H1 (cell line): ENCODE measurements at places on chromosomes 7 and 10. TPM values are rescaled to one million over a fixed set of nuclear protein-coding genes. Genes with fewer than 3 reads are reported as not detected.

GRCh38 chr7:108697254-108697653 is 127.6 kb downstream of the DNAJB9 start:
- no peak for DNase-seq

DNA sequence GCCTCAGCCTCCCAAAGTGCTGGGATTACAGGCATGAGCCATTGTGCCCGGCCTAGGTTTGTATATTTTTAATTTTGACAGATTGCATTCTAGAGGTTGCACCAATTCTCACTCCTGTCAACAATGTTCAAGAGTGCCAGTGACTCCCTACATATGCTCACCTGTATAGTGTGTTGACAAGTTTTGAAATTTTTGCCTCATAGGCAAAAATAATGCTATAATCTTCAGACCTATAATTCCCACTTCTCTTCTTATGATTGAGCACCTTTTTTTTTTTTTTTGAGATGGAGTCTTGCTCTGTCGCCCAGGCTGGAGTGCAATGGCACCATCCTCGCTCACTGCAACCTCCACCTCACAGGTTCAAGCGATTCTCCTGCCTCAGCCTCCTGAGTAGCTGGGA is 139.7 kb downstream of the EVX1 start:
- DNase-seq = no peak

DNA sequence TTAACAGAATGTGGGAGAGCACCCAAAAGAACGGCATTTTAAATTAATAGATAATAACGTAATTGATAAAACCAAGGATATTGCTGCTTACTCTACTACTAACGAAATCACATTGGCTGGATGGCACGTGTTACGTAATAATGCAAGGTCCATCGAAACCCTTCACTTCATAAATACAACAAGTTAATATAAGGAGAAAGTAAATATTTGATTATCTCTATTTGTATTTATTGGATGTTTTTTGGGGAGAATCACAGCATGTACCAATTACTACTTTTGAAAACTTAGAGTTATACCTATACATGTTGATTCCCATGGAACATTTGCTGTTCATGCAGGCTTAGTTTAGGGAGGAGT is 1.6 kb downstream of the PRKG1 start:
- no peak for DNase-seq

GRCh38 chr10:117936141-117936540 is 110.6 kb downstream of the RAB11FIP2 start:
- DNase-seq = no peak

DNA sequence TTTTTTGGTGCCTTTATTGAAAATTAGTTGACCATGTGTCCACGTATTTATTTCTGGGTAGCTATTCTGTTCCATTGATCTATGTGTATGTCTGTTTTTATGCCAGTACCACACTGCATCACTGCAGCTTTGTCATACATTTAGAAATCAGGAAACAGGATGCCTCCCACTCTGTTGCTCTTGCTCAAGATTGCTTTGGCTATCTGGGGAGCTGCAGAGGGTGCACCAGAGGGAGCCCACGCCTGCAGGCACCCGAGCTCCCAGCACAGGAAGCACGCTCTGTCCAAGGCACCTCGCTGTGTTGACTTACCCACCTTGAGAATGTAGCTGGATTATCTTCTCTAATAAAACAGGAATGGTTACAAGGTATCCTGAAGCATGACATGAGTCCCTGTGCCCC is 301.7 kb downstream of the TCERG1L start:
- DNase-seq = no peak

DNA sequence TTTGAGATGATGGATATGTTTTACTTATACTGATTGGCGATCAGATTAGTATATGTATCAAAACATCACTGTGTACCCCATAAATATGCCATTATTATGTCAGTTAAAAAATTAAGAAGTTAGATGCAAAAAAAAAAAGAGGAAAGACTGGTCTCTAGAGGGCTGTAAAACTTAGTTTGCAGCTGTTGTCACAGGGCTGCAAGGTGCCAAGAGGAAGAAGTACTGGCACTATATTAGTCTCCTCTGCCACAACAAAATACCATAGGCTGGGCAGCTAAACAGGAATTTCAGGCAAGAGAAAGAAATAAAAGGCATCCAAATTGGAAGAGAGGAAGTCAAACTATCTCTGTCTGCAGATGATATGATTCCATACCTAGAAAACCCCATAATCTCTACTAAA is 177.8 kb upstream of the PLPP4 start:
- DNase-seq = no peak

DNA sequence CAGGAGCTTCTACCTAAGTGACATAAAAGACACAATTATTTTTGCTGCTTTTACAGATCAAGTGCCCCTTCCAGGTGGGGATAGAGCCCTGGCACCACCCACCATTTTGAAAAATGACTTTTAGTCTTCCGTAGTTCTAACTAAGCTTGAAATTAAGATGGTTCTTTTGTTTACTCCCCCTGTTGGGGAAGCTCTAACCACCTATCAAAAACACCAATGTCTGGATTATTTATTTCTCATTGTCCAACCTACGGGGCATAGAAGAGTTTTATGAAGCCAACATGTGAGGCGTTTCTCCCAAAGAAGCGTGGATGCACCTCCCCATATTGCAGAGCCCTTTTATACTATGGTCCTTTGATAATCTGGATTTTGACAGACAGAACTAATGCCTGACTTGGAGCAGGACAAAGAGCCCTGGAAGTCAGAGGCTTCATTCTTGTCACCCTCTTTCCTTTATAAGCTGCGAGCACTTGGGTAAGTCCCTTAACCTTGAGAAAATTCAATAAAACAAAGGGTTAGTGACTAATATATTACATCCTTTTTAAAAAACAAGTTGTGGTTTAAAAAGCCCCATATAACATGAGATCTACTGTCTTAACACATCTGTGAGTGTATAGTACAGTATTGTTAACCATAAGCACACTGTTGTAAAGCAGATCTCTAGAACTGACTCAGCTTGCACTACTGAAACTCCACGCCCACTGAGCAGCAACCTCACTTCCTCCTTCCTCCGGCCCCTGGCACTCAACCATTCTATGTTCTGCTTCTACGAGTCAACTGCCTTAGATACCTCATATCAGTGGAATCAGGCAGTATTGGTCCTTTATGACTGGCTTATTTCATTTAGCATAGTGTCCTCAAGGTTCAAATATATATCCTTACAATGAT is 67.5 kb downstream of the ATXN7L1 start:
- no peak for DNase-seq

DNA sequence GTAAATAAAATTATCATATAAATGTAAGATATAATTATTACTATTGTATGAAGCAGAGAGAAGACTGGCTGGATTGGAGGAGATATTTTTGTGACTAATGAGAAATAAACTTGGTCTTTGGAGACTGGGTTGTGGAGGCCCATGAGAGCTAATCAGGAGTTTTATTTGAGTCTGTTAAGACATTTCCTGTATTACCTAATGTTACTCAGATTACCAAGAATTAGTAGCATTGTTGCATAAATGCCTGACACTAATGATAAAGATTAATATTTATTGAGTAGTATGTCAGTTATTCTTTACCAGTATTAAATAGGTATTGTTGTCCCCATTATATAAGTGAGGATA is 7.1 kb downstream of the CCDC126 start:
- no peak for DNase-seq

DNA sequence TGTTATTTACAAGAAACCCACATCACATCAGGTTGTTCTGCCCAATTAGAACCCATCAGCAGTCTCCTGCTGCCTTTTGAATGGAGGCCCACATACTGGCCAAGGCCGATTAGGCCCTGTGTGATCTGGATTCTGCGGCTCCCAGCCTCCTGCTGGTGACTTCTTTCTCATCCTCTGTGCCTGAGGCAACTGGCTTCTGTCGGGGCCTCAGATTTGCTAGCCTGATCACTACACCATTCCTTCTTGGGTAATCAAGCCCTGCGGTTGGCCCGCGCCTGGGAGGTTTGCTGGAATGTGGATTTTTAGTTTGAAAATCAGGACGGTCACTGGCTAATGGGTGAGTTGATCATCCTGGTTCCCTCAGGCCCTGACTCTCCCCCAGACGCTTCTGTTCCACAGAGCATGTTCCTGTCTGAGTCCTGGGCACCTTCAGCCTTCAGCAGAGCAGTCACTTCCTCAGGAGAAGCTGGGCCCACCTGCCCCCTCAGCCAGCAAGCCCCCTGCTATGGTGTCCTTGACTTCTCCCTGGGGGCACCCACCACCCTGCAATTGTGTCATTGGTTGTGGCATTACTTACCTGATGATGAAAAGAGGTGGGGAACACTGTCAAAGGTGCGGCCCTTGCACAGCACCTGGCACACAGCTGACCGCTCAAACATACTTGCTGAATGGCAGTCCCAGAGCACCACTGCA is 207.6 kb downstream of the PHTF2 start:
- DNase-seq = no peak

GRCh38 chr7:25643770-25644394 is 415.6 kb upstream of the NPVF start:
- DNase-seq = no peak

- no peak for DNase-seq
These were observed 44.6 kb upstream of the RSBN1L start for GRCh38 chr7:77651575-77652162.

DNA sequence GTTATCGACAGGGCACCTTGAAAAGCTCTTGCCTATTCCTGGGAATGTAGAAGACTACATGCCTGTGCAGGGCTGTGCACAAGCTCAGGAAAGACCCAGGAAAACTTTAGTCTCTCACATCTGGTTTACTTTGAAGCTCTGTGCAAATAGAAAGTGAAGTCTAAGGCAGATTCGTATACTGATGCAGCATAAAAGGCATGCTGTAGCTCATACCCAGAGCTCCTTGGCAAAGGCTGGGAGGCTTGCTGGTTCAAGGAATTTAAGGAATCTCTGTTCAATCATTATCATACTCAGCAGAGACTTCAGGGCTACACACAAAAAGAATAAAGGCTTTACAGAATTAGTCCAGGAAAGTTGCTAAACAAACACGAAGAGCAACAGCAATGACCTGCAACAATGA is 192.0 kb downstream of the OTUD1 start:
- no peak for DNase-seq

GRCh38 chr10:1938317-1938716 is 201.0 kb upstream of the ADARB2 start:
- DNase-seq = no peak

DNA sequence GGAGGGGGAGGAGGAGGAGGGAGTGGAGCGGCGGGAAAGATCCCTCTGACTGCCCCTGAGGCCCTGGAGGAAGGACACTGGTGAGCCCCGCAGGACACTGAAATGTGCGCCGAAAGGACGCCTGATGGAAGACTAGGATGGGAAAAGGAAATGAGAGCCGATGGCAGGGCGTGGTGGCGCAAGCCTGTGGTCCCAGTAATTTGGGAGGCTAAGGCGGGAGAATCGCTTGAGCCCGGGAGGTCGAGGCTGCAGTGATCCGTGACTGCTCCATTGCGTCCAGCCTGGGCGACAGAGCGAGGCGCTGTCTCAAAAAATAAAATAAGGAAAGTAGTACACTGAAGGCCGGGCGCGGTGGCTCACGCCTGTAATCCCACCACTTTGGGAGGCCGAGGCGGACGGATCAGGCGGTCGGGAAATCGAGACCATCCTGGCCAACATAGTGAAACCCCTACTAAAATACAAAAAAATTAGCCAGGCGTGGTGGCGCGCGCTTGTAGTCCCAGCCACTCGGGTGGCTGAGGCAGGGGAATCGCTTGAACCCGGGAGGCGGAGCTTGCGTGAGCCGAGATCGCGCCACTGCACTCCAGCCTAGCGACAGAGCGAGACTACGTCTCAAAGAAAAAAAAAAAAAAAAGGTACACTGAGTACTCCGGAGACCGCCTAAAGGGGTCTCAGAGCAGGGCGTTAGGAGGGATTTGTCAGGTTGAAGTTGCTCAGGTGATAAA is 561 bp upstream of the HNRNPF start:
- no peak for DNase-seq

DNA sequence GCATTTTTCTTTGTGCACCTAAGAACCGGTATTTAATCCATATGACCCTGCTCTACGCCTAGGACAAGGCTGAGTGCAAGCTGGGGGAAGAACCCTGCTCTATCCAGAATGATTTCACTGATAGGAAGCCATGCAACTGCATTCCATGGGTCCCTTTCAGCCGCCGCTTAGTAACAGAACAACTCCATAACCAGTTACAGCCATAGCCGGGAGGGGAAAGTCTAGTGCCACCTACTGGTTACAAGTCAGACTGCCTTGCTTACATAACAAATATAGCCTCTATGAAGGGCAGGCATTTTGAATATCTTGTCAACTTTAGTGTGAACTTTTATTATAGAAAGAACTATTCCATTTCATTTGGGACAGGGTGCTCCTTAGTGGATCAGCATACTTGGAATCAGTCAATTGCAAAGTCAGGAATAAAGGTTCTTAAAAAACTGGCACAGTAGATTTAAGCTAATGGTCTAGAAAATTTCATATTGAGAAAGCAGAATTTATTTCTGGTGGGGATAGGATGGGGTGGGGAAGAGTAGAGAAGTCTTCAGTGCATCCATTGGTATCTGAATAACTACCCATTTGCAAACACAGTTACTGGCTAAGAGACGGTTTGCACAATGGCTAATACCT is 521.7 kb downstream of the ADRA2A start:
- peak; percentile 68 for DNase-seq

Gene NME8
- total RNA-seq = 0.22 and 0.57 TPM in 2 replicates

Gene ZNF438
- 1.4 and 1.7 TPM in 2 replicates for total RNA-seq

Gene SEMA3E
- total RNA-seq = 0.93 and 1.9 TPM in 2 replicates

Gene AKR1C8
- not detected in 2 replicates for total RNA-seq

Gene ZNF487
- total RNA-seq = 1.9 TPM in 2 replicates

Gene C10orf67
- 0.11 TPM in 1 of 2 replicates, not detected in the other for total RNA-seq

Gene CAMK2B
- 0.15 and 0.17 TPM in 2 replicates for total RNA-seq

Gene ING3
- total RNA-seq = 13.9 and 17.7 TPM in 2 replicates
